Progenitor cell of endocrine pancreas (in vitro differentiated cells): ENCODE measurements at places on chromosomes 7 and 10. TPM values are rescaled to one million over a fixed set of nuclear protein-coding genes. Genes with fewer than 3 reads are reported as not detected.

- H3K4me1 ChIP-seq = no peaks in the 10 kb centered on the region
- H3K27me3 ChIP-seq = no peaks in the 10 kb centered on the region
- H3K27ac ChIP-seq = no peak overlapping the region
- H3K4me3 ChIP-seq = no peak overlapping the region
- peaks cover 11% of the 10 kb centered on the region for H3K36me3 ChIP-seq
- no peak for DNase-seq
Measured at GRCh38 chr7:33395340-33395739, 266.0 kb downstream of the BBS9 start.

- H3K4me3 ChIP-seq = no peak overlapping the region
- peaks cover 2% of the 10 kb centered on the region for H3K4me1 ChIP-seq
- no peaks in the 10 kb centered on the region for H3K27me3 ChIP-seq
- H3K36me3 ChIP-seq = peaks cover 11% of the 10 kb centered on the region
- DNase-seq = no peak
- H3K27ac ChIP-seq = no peak overlapping the region
Measured at GRCh38 chr7:148815612-148816011, 68.5 kb downstream of the EZH2 start.

GRCh38 chr7:11166051-11166450 is 192.4 kb downstream of the PHF14 start:
- H3K4me3 ChIP-seq = no peak overlapping the region
- no peaks in the 10 kb centered on the region for H3K27me3 ChIP-seq
- no peak for DNase-seq
- no peak overlapping the region for H3K27ac ChIP-seq
- peaks cover 5% of the 10 kb centered on the region for H3K36me3 ChIP-seq

DNA sequence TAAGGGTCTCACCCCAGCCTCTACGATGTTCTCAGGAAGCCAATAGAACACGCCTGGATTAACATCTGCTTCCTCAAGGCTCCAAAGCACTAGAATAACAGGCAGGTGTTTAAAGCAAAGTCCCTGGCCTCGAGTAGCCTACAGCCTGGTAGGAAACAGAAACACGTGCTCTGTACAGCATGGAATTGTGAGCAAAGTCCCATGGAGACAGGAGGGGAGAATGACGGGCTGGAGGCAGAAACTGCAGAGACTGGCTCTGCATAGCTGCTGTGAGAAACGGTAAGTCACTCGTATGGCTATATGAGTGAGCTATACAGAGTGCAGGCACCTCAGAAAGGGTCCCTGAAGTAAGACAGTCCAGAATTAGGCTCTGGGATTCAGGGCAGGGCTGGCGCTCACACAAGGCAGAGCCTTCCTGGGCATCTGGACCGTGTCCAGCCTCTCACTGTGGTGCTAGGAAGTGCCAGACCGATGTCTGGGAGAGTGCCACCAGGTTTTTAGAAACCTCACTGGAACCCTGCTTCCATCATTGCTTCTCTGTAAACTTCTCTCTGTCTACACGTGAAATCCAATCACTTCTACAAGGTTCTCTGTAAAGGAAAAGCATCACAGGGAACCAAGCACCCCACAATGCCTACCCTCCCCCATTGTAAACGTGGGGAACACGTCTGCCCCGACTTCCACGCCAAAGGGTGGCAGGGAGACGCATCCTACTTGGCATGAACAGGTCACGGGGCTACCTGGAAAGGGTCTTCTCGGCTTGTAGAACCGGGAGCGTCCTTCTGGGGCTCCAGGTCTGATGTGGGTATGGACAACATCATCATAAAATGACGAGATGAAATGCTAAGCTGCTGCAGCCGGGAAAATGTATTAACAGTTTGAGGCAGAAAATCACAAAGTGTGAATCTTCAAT is 38.8 kb upstream of the SHH start:
- no peaks in the 10 kb centered on the region for H3K4me1 ChIP-seq
- DNase-seq = no peak
- H3K4me3 ChIP-seq = no peak overlapping the region
- peaks cover 30% of the 10 kb centered on the region for H3K27me3 ChIP-seq
- H3K27ac ChIP-seq = no peak overlapping the region

DNA sequence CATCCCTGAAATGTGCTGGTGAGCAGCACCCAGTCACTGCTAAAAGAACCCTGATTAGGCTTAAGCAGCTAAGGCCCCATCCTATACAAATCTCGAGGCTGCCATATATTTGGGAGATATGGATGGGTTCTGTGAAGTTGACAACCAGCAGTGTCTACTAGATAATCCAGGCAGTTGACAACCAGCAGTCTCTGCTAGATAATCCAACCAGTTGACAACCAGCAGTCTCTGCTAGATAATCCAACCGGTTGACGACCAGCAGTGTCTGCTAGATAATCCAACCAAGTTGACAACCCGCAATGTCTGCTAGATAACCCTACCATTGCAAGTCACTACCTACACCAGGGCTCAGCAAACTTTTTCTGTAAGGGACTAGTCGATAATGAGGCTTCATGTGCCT is 58.3 kb upstream of the KDM7A start:
- H3K4me1 ChIP-seq = peaks cover 5% of the 10 kb centered on the region
- peaks cover 20% of the 10 kb centered on the region for H3K27me3 ChIP-seq
- DNase-seq = no peak
- H3K27ac ChIP-seq = no peak overlapping the region
- no peaks in the 10 kb centered on the region for H3K36me3 ChIP-seq

- peaks cover 4% of the 10 kb centered on the region for H3K4me1 ChIP-seq
- peak overlapping the region; percentile 37 for H3K4me3 ChIP-seq
- DNase-seq = no peak
- peaks cover 5% of the 10 kb centered on the region for H3K36me3 ChIP-seq
Measured at GRCh38 chr7:72336382-72336631, 75.8 kb downstream of the CALN1 start.

DNA sequence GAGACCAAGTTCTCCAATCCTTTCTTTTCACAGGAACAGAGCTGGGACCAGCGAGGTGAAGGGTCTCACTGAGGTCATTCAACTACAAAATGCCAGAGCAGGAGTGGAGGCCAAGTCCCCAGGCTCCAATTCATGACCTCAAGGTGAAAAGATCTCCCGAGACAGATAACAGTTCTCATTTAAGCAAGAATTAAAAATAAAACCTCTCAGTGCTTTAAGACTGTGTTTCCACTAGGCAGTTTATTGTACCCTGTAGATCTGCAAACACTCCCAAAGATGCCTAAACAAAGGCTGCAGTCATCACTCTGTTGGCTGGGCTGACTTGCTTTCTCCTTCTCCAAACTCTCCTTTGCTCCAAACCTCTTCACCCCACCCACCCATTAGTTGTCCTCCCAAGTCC is 74.8 kb upstream of the CXCL12 start:
- no peak overlapping the region for H3K27ac ChIP-seq
- H3K27me3 ChIP-seq = peaks cover 6% of the 10 kb centered on the region
- no peak overlapping the region for H3K4me3 ChIP-seq
- DNase-seq = no peak

DNA sequence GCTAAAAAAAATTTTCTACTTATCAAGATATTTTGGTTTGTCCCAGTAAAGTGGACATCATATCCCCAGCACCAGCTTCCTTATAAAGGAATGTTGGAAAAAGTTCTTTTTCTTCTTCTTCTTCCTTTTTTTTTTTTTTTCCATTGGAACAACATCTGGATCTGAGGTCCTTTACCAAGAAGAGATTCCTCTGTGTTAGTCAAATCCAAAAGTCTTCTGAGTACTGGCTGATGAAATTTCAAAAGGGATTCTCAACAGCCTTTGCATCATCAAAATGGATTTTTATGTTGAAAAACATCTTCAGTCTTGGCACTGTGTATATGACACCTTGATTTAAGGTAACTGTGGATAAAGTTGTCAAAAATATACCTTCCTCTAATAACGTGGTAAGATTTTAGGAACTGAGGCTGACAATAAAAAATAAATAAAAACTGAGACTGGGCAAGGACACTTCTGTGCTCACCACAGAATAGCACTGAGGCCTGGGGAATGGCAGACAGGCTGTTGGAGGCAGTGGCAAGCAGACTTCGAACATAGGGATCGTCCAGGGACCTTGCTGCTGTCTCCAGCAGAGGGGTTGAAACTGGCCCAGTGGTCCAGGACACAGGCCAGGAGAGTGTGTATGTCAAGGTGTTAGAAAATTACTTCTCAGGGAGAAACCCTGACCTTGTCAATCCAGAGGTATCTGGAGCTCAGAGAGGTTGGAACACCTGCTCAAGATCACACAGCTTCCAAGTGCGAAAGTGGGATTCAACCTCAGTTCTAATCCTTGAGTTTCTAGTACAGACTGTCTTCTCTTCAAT is 130.4 kb downstream of the PTPN20 start:
- DNase-seq = no peak
- H3K27me3 ChIP-seq = peaks cover 18% of the 10 kb centered on the region

- H3K27me3 ChIP-seq = no peaks in the 10 kb centered on the region
- no peak overlapping the region for H3K4me3 ChIP-seq
- no peak for DNase-seq
- no peaks in the 10 kb centered on the region for H3K4me1 ChIP-seq
- no peaks in the 10 kb centered on the region for H3K36me3 ChIP-seq
Measured at GRCh38 chr10:20508921-20509320, 388.2 kb downstream of the NEBL start.

GRCh38 chr7:50608196-50608906 is 43.1 kb upstream of the DDC start:
- no peak for DNase-seq
- no peak overlapping the region for H3K4me3 ChIP-seq
- peaks cover 8% of the 10 kb centered on the region for H3K36me3 ChIP-seq
- H3K4me1 ChIP-seq = no peaks in the 10 kb centered on the region
- H3K27ac ChIP-seq = peak overlapping the region; percentile 72

- no peak for DNase-seq
- no peak overlapping the region for H3K27ac ChIP-seq
- H3K27me3 ChIP-seq = peaks cover 38% of the 10 kb centered on the region
- H3K36me3 ChIP-seq = no peaks in the 10 kb centered on the region
- no peaks in the 10 kb centered on the region for H3K4me1 ChIP-seq
Measured at GRCh38 chr7:136859803-136860202, 8.6 kb upstream of the CHRM2 start.

DNA sequence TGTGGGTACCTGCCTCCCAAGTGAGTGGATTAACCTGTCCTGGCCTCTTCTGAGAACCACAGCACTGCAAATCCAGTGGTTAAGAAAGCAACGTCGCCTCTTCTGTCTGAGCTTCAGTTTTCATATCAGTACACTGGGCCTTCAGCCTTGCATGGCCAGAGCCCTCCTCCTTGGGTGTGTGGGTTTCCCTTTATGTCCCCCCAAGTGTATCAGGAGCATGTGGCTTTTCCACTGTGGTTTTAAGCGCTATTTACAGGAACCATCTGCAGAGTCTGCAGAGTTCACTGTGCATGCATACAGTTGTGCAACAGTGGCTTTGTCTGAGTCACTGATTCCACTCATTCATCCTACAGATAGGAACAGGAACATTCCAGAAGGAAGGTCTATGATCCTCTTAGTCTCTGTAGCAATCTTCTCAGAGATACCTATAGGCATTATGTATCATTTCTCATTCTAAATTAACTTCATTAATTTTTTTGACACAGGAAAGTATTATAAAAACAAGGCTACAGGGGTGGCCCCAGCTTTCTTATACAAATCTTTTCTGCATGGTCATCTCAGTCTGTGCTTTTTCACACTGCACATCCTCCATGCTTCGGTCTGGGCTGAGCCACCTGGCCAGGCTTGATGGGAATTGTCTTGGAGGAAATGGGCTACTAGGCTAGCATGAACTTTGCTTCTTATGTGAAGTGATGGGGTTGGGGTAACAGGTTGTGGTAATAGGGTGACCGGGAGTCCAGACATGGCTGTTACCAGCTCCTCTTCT is 17.1 kb downstream of the MBL2 start:
- no peaks in the 10 kb centered on the region for H3K27me3 ChIP-seq
- H3K4me1 ChIP-seq = no peaks in the 10 kb centered on the region
- H3K27ac ChIP-seq = no peak overlapping the region
- no peak for DNase-seq
- H3K4me3 ChIP-seq = no peak overlapping the region
- H3K36me3 ChIP-seq = no peaks in the 10 kb centered on the region

DNA sequence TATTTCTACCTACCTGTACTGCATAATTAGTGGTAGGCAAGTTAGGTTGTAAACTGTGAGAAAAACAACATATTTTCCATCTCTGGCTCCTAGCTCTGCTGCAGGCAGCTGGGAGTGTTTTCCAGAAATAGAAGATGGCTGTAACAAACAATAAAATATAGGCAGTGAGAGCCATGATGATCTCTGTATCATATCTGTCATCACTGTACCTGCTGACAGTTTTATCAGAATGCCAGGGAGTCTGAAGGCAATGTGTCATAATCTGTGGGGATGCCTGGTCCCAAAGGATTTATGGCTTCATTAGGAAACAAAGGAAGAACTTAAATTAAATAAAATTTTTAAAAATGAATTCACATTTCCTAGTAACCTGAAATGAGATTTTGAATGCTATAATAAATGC is 160.9 kb upstream of the SMIM30 start:
- no peak overlapping the region for H3K27ac ChIP-seq
- H3K4me1 ChIP-seq = peaks cover 3% of the 10 kb centered on the region
- H3K27me3 ChIP-seq = no peaks in the 10 kb centered on the region
- no peaks in the 10 kb centered on the region for H3K36me3 ChIP-seq
- H3K4me3 ChIP-seq = no peak overlapping the region
- no peak for DNase-seq

DNA sequence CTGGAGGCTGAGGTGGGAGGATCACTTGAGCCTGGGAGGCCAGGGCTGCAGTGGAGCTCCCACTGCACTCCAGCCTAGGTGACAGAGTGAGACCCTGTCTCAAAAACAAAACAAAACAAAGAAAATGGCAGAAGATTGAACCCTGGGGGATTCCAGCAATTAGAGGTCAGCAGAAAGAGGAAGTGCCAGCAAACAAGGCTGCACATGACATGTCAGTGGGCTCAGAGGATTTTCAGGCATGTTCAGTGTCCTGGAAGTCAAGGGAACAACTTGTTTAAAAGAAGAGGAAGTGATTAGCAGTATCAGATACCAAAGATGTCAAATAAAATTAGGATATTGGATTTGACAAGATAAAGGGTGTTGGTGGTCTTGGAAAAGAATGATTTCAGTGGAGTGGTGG is 32.3 kb downstream of the RAB18 start:
- H3K36me3 ChIP-seq = peaks cover 12% of the 10 kb centered on the region
- no peak for DNase-seq
- no peak overlapping the region for H3K4me3 ChIP-seq
- no peaks in the 10 kb centered on the region for H3K27me3 ChIP-seq
- H3K27ac ChIP-seq = no peak overlapping the region
- H3K4me1 ChIP-seq = peaks cover under 1% of the 10 kb centered on the region

GRCh38 chr7:159095979-159096411 is 48.7 kb downstream of the VIPR2 start:
- DNase-seq = no peak
- H3K4me3 ChIP-seq = no peak overlapping the region
- H3K4me1 ChIP-seq = no peaks in the 10 kb centered on the region

- no peak for DNase-seq
- no peaks in the 10 kb centered on the region for H3K27me3 ChIP-seq
- H3K4me1 ChIP-seq = no peaks in the 10 kb centered on the region
- H3K27ac ChIP-seq = no peak overlapping the region
- H3K36me3 ChIP-seq = no peaks in the 10 kb centered on the region
Measured at GRCh38 chr7:31284106-31284505, 56.4 kb downstream of the NEUROD6 start.

The AKR1C2 gene
- 7.2 and 12.6 TPM in 2 replicates for total RNA-seq

The CHAT gene
- 0.36 TPM in 1 of 2 replicates, not detected in the other for total RNA-seq

The FAM237B gene
- not detected in 2 replicates for total RNA-seq

The OGDHL gene
- 9.1 and 11.7 TPM in 2 replicates for total RNA-seq

The CYP3A5 gene
- total RNA-seq = 4.2 and 4.6 TPM in 2 replicates

The PDLIM1 gene
- total RNA-seq = 113 and 118 TPM in 2 replicates

The SNX10 gene
- total RNA-seq = 9.2 and 10.0 TPM in 2 replicates

The NUP205 gene
- 89.9 and 93.1 TPM in 2 replicates for total RNA-seq

The NPC1L1 gene
- 21.0 and 21.2 TPM in 2 replicates for total RNA-seq

The CPA1 gene
- total RNA-seq = 17.8 and 23.7 TPM in 2 replicates
